ENCODE measurements at places on chromosomes 7 and 10.

DNA sequence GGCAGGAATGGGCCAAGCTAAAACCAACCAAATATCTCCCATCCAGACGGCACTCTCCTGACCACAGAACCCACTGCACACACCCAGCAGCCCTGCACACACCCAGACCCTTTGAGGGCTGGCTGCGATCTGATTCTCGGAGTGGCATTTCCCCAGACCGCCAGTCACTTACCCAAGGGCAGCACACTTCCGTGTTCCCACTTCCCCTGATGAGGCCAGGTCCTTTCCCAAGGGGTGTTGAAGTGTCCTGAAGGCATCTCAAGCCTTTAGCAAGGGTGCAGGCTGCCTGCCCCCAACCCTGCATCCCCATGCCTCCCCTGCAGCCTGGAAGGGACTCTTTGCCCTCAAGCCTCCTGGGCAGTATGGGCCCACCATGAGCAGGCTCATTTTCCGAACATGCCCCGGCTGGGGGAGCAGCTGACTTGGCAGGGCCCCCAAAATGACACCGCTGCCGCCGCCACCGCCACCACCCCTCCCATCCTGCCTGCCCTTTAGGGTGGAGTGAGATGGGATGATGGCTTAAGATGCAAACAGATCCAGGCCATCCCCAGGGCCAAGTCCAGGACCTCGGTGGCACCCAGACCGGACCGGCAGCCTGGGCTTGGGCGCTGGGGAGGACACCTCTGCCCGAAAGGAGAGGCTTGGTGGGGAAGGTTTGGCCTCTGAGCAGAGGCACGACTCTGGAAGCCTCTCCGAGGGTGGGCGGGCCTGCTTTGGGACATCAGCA lies 159.8 kb downstream of the NRF1 start:
- no peak for DNase-seq

- DNase-seq = no peak
Observed at GRCh38 chr10:101029520-101030295, 1.2 kb downstream of the PDZD7 start.

GRCh38 chr10:106504536-106504935 lies 660.0 kb downstream of the SORCS1 start:
- DNase-seq = no peak

- no peak for DNase-seq
Observed at GRCh38 chr10:131087464-131088215, 223.9 kb downstream of the TCERG1L start.

GRCh38 chr7:157441023-157441399 lies 104.2 kb downstream of the DNAJB6 start:
- DNase-seq = no peak

DNA sequence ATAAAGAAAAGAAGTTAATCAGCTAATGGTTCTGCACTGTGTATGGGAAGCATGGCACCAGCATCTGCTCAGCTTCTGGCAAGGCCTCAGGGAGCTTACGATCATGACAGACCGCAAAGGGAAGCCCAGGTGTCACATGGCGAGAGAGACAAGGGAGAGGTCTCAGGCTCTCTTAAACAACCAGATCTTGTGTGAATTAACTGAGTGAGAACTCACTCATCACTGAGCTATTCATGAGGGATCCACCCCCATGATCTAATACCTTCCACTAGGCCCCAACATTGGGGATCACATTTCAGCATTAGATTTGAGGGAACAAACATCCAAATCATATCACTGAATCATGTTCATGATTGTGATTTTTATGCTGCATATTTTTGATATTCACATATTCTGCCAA lies 5.8 kb downstream of the USP54 start:
- no peak for DNase-seq
